ENCODE measurements at places on chromosomes 16 and 17. TPM values are rescaled to one million over a fixed set of nuclear protein-coding genes. Genes with fewer than 3 reads are reported as not detected.

- DNase-seq = no peak
Observed at GRCh38 chr16:26672206-26672605, 394.5 kb upstream of the C16orf82 start.

GRCh38 chr17:17906418-17907215 lies 65.6 kb downstream of the TOM1L2 start:
- DNase-seq = no peak

- DNase-seq = no peak
Observed at GRCh38 chr17:81888105-81888987, 3.0 kb downstream of the ALYREF start.

KRT10 gene
- total RNA-seq = 2.8 TPM

TEX19 gene
- total RNA-seq = not detected

Measured in mammary epithelial cell (primary cell).